DMS79 treated with DMSO at 0.1 percent for 48 hours (cell line): ENCODE measurements at places on chromosomes 3 and 15.

GRCh38 chr15:38042707-38043445 is 108.4 kb downstream of the TMCO5A start:
- DNase-seq: no peak

- DNase-seq: no peak
Measured at GRCh38 chr15:69729167-69729748, 276.6 kb downstream of the RPLP1 start.

DNA sequence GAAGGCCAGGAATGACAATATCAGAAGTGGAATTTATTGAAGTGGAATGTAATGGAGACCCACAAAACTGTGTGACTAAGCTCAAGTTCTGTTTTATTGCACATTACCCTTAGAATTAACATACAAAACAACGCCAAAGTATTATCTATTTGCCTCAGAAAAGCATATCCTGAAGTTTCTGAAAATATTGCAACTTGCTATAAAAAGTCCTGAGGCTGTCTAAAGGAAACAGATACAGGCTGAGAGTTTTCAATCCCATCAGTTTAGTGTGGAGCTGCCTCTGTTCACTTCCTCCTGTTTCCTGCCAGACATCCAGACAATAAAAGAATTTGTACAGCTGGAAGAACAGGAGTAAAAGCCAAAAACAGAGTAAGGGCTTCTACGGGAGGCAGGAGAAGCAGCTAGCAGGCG is 108.8 kb downstream of the FBN1 start:
- DNase-seq: no peak

- DNase-seq: no peak
Measured at GRCh38 chr3:52546111-52546901, 9.9 kb downstream of the UQCC5 start.

DNA sequence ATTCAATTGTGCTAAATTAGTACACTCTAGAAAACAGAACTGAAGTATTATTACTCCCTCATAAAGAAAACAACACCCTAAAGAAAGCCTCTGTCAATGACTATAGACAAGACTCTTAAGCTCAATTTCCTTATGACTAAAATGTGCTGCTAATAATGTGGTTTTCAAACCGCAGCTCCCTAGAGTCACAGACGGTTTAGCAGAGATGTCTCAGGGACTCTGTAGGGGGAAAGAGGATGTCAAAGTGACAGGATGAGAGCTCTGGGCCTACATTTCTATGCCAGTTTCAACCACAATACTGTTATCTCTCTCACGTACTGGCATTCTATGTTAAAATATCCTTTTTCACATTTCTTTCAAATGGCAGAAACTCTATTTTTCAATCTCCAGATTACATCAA is 37.6 kb upstream of the WDR49 start:
- no peak for DNase-seq

DNA sequence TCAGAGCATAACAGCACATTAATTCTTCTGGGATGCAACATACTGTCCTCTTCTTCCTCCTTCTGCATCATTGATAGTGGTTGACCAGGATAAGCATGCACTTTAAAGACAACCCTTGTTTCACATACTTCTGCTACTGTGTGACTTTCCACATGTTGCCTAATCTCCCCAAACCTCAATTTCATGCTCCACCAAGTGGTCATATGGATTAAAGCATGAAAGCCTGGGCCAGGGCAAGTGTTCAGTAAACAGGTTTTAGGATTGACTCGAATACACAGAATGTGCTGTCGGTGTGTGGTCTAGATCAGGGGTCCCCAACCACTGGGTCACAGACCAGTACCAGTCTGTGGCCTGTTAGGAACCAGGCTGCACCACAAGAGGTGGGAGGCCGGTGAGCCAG is 22.5 kb upstream of the BFSP2 start:
- peak; percentile 20 for DNase-seq

DNA sequence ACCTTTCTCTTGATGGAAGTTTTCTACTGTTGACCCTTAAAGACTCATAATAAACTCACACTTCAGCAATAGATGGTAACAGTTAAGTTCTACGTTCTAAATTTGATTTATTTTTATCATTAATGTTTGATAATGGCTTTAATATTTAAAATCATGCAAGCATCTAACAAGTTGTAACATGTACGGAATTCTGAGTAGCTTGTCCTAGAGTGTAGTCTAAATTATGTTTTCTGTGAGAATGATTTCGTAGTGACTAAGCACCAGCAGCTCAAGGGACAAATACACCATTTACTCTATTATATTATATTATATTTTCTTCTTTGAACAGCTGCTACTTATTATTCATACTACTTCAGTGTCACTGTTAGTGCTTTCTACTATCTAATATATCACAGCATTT is 345.6 kb downstream of the NLGN1 start:
- peak; percentile 6 for DNase-seq

DNA sequence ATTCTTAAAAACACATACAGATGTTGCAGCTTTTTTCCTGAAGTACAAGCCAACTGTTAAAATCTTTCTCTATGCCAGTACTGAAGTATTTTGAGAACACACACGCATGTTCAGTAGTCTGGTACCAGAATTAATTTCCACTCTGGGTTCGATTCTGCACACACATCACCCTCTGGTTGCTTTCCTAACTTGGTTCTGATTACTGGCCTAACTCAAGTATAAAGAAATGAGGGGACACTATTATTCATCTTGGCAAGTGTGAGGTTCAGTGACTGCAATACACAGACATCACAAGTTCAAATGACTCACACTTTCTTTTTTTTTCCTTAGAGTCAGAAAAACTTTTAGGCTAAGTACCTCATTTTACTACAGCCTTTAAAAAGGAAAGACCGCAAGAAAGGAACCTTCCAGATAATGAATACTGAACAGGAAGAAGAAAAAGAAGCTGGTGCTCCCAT is 37.4 kb upstream of the LDHAL6B start:
- no peak for DNase-seq

DNA sequence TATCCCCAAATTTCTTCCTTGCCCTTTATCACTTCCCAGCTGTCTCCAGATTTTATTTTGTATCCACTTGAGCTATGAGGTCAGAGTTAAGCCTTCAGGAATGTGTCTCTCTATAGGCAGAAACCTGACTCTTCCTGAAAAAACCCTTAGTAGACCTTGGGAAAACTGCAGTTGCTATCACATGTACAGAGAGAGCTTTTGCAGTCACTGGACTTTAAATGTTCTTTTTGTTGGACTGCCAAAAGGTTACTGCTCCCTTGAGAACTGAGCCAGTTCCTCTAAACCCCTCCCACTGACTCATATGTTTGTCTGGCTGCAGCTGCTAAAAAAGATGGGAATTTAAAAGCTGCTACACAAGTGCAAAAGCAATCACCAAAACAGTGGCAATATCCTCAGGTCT is 169.1 kb upstream of the CCDC54 start:
- peak; percentile 1 for DNase-seq

- DNase-seq: no peak
Measured at GRCh38 chr15:93948726-93949125, 282.6 kb upstream of the MCTP2 start.

DNA sequence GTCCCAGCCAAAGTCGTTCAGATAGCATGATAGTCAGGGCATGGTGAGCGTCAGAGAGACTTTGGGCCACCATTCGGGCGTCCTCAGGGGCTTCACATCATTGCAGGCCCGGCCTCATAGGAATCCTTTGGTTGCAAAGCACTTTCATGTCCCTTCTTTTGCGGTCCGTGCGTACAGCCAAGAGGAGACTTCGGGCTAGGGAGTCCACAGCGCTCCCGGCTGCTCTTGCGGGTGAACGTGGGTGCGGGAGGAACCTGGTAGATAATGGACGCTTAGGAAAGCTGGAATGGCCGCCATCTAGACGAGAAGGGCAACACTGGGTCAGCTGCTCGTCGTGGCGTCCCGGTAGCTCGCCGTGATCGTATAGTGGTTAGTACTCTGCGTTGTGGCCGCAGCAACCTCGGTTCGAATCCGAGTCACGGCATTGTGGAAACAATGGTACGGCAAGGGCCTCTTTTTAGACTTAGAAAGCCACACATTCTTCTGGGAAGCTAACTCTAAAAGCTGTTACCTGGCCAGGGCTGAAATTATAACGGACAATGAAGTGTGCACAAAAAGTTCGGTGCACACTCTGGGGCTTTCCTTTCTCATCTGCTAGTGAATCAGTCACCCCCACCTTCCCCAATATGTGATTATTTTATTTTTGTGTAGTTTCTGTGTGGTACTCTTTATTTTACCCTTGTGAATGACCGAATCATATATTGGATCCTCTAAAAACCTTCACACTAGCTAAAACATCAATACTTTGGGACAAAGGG is 13.2 kb upstream of the SHF start:
- peak; percentile 54 for DNase-seq

GRCh38 chr15:49610157-49610918 is 10.3 kb downstream of the FAM227B start:
- DNase-seq: no peak

- DNase-seq: no peak
Measured at GRCh38 chr3:45948311-45948781, 5.1 kb downstream of the CXCR6 start.

GRCh38 chr15:94478763-94479162 is 247.4 kb downstream of the MCTP2 start:
- DNase-seq: no peak

DNA sequence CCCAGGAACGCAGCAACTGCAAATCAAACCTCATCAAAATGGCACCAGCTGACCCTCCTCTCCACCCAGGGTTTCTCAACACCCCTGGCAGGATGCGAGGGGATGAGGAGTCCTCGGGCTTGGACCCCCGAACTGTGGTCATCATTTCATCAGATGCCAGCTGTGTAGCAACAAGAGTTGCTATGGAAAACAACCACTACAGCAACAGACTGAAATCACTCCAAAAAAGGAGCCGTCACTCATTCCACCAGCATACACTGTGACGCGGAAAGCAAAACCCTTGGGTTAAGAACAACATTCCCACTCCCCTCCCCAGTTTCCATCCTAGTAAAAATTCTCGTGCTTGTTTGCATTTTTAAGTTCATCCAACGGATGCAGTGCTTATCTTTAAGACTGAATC is 40.1 kb downstream of the VGLL4 start:
- DNase-seq: no peak

- no peak for DNase-seq
Measured at GRCh38 chr15:67361100-67361499, 106.5 kb downstream of the IQCH start.

DNA sequence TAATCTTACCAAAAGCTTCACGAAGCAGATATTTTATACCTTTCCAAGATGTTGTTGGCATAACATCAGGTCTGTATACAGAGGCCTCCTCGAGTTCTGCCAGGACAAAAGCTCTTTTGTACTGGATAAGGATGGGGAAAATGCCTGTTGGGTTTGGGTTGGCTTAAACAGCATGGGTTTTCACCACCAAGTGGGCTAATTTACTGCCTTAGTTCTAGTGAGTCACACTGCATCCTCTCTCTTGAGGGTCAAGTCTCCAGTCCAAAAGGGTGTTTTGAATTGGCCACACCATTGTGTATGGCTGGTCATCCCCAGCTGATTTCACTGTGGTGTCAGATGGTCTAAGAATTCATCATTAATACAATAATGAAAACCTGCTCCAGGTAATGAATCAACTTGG is 26.1 kb upstream of the BHLHE40 start:
- DNase-seq: no peak

GRCh38 chr3:12394569-12395271 is 89.6 kb upstream of the TSEN2 start:
- no peak for DNase-seq

- DNase-seq: no peak
Measured at GRCh38 chr3:76011121-76011520, 225.8 kb upstream of the ZNF717 start.

GRCh38 chr3:109559389-109559788 is 222.0 kb upstream of the DPPA4 start:
- no peak for DNase-seq

- DNase-seq: peak; percentile 20
Measured at GRCh38 chr15:96333131-96334016, 2.9 kb downstream of the NR2F2 start.

DNA sequence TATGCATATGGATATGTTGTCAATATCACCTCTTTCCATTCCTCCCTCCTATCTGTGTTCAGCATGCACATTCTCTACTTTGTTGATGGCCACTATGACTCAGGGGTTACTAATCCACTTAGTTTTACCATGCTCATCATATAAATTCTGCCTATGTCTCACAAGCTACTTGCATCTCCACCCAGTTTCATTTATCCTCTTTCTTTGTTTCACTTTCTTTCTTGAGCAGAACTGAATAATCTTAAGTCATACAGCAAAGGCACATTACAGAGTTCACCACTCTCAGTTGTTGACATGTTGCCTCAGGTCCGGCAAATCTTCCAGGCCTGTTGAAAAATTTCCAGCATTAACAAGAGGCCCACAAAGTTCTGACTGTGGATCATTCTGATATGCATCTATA is 71.5 kb downstream of the SSR3 start:
- no peak for DNase-seq

- no peak for DNase-seq
Measured at GRCh38 chr3:171704814-171705213, 105.5 kb downstream of the PLD1 start.

GRCh38 chr3:42709621-42710020 is 7.0 kb upstream of the HHATL start:
- DNase-seq: no peak

- DNase-seq: peak; percentile 36
Measured at GRCh38 chr3:58164199-58164879, 46.4 kb downstream of the DNASE1L3 start.
